Right forelimb (tissue), 1 donor: ENCODE measurements at places on chromosomes 7 and 10.

- DNase-seq = no peak
These were observed 119.1 kb downstream of the TSPAN12 start for GRCh38 chr7:120738816-120739215.

- no peak for DNase-seq
These were observed 72.6 kb downstream of the USP6NL start for GRCh38 chr10:11538834-11539190.

GRCh38 chr7:47535704-47536628, 45.9 kb downstream of the TNS3 start:
- no peak for DNase-seq

GRCh38 chr7:69744026-69744425, 145.8 kb downstream of the AUTS2 start:
- DNase-seq = no peak

DNA sequence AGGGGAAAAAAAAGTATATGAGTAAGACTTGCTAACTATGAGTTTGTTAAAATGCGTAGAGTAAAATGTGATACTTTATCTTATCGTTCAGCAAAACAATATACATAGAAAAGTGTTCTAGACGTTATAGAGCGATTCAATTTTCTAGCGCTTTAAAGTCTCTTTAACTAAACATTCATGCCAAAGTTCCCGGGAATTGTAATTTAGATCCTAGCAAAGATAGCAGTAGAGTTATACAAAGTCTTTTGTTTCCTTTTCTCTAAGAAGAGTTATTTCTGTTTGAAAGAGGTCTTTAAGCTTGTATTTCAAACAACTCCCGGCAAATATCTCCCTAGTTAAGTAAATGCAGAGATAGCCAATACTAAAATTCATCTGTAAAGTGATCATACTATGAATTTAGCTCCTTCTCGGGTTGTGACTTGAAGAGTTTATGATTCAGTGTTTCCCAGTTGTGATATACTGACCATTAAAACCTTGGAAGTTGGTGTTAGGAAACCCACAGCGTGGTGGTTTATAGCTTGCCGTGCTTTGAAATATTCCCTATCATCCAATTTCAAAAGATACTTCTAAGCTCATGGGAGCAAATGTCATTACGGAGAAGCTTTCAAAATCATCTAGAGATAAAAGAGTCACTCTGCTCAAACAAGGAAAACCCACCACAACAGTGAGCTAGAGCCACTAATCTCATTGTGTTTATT, 171.7 kb downstream of the CSTF2T start:
- DNase-seq = no peak

DNA sequence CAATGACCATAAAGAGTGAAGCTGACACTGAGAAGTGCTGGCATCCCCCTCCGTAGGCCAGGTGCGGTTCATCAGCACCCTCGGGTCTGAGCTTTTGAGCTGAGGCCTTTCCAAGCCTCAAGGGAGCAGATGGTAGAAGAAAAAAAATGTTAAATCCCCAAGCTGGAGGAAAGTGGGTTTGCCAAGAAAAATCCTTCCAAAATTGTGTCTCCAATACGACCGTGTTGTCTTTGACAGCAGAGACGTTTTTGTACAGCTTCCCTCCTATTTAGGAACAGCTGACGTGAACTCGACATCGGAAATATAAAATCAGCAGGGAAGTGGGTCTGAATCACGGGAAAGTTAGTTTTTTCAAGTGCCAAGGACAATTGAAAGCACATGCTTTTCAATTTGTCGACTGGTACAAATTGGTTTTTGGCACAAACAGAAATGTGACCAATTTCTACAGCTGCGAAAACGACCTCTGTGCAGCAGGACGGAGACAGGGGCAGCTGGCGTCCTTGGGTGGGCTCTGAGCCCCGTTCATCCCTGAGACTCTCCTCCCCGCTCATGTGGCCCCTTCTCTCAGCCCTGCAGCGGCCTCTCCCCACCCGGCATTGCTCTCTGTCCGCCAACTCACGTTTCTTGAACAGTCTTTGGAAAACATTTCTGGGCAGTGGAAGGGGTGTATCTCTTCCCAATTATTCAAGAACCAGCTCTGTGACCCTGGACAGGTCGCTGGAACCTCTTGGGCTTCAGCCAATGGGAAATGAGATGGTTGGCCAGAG, 89.9 kb downstream of the PAXIP1 start:
- DNase-seq = no peak

GRCh38 chr10:64626924-64627323, 1105.7 kb downstream of the REEP3 start:
- DNase-seq = no peak
